ENCODE measurements at places on chromosomes 1 and 21.
A peak's percentile ranks its signal among the peaks of the same experiment; 100 is the strongest.

- H3K27me3 ChIP-seq = no peaks in the 10 kb centered on the region
- H3K4me3 ChIP-seq = no peak overlapping the region
- no peaks in the 10 kb centered on the region for H3K36me3 ChIP-seq
These were observed 746.5 kb upstream of the CHRM3 start for GRCh38 chr1:238639861-238640260.

DNA sequence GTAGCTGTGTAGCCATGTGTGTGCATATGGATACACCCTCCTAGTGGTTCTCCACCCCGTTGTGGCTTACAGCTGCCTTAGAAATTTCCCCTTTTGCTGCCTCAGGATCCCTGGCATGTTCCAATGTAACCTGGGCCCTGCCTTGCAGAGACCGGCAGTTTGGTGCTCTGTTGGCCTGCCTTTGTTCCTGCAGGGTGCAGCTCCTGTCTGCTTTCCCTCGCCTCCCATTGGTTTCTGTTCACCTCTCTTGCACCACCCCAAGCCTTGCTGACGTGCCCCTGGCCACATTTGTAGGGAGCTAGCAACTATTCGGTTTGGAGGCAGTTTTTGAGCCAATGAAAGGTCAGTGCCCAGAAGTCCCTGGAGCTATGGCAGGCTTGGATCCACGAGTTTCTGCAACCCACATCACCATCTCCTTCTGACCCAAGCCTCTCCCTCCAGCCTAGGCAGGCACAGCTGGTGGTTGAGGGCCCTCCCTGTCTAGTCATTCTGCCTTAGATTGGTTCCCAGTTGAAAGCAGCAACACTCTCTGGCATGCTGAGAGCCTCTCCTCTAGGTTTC, 54.9 kb downstream of the MAB21L3 start:
- no peaks in the 10 kb centered on the region for H3K36me3 ChIP-seq
- peaks cover 18% of the 10 kb centered on the region for H3K4me1 ChIP-seq
- no peak overlapping the region for H3K4me3 ChIP-seq
- no peak for DNase-seq

DNA sequence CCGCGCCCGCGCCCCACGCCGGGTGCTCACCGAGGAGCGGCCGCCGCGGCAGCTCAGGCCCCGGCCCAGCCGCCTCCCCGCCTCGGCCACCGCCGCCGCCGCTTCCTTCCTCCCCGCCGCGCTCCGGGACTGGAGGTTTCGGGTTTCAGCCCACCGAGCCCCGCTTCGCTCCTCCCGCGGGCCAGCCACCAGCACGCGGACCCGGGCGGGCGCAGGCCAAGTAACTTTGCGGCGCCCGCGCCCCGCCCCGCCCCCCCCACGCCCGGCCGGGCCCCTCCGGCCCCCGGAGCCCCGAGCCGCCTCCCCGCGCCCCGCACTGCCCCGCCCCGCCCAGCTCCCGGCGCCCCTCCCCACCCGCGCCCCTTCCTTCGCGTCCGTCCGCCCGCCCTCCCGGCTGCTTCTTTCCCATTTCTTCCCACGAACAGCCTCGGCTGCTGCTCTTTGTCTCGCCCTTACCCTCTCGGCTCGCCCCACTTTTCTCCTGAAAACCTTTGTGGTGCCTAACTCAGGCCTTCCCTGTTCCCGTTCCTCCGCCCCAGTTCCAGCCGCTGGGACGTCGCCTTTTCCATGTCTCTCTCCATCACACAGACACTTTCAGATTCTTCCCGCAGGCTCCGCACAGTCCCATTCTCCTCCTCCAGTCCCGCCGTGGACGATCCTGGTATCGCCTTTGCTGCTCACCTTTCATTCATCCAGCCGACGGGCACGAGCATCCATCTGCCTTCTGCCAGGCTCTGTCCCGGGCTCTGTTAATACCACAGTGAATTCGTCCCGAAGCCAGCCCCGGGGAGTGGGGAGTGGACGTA, at the start of gene GPR161:
Gene GPR161 (minus strand): TSS at position 222 of the 806 bp plus-strand sequence. CDS start 32,080 bp downstream, outside the sequence.
- H3K27ac ChIP-seq = peak within 1 kb of the TSS; percentile 84
- DNase-seq = peak; percentile 81
- H3K4me1 ChIP-seq = peaks cover 16% of the 10 kb centered on the region
- no peaks in the 10 kb centered on the region for H3K27me3 ChIP-seq
- H3K4me3 ChIP-seq = peak within 1 kb of the TSS; percentile 90

- no peak overlapping the region for H3K27ac ChIP-seq
- no peak overlapping the region for H3K4me3 ChIP-seq
- no peaks in the 10 kb centered on the region for H3K27me3 ChIP-seq
- no peaks in the 10 kb centered on the region for H3K36me3 ChIP-seq
- DNase-seq = no peak
These were observed 80.1 kb downstream of the LRRC53 start for GRCh38 chr1:74432325-74432724.

DNA sequence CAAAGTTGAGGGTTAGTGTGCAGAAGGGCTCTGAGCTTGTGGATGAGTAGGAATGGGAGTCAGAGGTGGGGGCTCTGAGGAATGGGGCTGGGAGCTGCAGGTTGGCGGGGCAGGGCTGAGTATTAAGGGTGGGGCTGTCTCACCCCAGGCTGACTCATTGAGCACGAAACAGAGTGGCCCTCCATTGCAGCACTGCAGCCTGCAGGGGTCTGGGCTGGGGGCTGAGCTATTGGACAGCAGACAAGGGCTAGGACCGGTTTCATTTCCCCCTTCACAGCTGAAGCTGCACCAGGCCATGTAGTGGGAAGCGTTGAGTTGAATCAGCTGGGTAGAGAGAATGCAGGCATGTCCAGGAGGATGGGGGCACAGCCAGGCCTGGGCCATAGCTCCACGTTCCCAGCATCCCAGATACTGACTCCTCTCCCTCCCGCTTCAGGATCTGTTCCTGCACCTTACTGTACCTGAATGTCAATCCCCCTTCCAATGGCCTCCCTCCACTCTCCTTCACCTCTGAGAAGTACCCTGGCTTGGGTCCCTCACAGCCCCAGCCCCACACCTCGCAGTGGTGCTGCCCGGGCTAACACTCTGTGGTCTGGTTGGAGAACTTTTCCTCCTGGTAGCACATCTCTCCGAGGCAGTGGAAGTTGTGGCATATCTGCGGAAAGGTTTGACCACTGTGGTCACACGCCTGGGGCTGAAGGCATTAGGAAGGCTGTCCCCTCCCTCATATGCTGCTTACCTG, 4.4 kb upstream of the INPP5B start:
- H3K27ac ChIP-seq = no peak overlapping the region
- H3K36me3 ChIP-seq = no peaks in the 10 kb centered on the region
- DNase-seq = peak; percentile 48
- H3K4me3 ChIP-seq = no peak overlapping the region

- H3K4me1 ChIP-seq = no peaks in the 10 kb centered on the region
- no peak overlapping the region for H3K27ac ChIP-seq
- H3K36me3 ChIP-seq = no peaks in the 10 kb centered on the region
- no peak for DNase-seq
These were observed 182.3 kb downstream of the KCTD3 start for GRCh38 chr1:215749414-215749813.

- peaks cover 87% of the 10 kb centered on the region for H3K4me1 ChIP-seq
- peak overlapping the region; percentile 39 for H3K4me3 ChIP-seq
- H3K36me3 ChIP-seq = peaks cover 16% of the 10 kb centered on the region
These were observed 12.2 kb downstream of the ADAMTSL4 start for GRCh38 chr1:150561254-150561973.

DNA sequence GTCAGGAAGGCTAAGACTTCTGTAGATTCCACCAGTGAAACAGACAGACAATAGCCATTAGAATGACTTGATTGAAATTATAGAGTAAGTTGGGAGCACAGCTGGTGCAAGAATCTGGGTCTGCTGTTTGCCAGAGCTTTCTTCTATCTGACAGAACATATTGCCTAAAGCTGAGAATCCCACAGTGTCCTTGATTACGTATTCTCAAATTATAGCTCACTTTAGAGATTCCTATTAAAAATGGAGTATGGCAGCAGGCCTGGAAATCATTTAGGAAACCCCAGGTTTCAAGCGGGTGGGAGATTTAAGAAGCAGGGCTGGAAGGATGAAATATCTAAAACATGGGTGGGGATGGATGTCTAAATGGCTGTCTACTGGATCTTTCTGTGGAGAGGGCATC, 639.7 kb upstream of the CXADR start:
- no peak for DNase-seq
- no peak overlapping the region for H3K4me3 ChIP-seq

- no peak overlapping the region for H3K4me3 ChIP-seq
- H3K4me1 ChIP-seq = peaks cover 10% of the 10 kb centered on the region
- no peak overlapping the region for H3K27ac ChIP-seq
These were observed 52.6 kb downstream of the PCNX2 start for GRCh38 chr1:233242827-233243483.

DNA sequence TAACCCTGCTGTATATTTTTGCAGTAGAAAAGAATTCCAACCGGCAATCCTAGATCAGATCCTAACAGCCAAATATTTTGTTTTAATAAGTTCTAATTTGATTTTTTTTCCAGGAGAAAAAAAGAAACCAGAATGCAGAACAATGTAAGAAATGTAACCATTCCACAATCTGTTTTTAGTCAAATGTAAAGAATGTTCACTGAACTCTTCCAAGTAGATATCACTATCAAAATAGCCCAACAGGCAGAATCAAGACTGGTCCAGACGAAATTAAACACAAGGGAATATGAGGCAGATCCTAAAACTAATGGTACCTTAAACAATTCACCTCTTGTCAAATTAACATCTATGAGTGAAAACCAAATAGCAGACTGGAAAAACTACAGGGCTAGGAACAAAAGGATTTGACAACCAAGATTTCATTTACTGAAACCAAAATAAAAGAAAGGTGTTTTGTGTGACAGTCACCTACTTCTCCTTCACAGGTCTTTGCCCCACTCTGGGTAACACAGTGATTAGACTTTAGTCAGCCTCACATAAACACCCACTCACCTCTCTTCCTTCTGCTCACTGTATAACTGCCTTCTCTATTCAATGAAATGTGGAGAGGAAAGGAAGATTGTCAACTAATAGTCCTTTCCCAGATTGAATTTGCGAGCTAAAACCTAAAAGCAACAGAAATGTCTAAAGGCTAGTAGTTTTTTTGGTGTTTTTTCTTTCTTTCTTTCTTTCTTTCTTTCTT, 137.9 kb downstream of the FAF1 start:
- no peak for DNase-seq
- no peaks in the 10 kb centered on the region for H3K27me3 ChIP-seq
- H3K4me3 ChIP-seq = no peak overlapping the region
- peaks cover 31% of the 10 kb centered on the region for H3K4me1 ChIP-seq
- no peaks in the 10 kb centered on the region for H3K36me3 ChIP-seq
- H3K27ac ChIP-seq = peak overlapping the region; percentile 51

DNA sequence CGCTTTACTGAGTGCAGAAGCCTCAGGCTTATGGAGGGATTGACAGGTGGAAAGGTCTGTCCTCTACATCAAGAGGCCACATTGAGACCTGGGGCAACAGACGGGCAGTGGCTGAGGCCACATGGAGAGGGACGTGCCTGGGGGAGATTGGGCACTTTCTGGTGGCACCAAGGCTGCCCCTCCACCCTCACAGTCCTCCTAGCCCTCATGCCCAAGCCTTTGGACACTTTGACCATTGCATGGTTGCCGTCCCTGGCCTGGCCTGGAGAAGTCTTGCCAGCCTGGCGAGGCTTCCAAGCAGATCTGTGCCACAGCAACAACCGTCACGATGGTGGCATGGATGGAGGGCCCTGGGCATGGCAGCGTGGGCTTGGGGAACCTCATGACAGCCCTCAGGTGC, 192.1 kb upstream of the VAMP3 start:
- no peaks in the 10 kb centered on the region for H3K27me3 ChIP-seq
- peak; percentile 52 for DNase-seq
- no peak overlapping the region for H3K4me3 ChIP-seq
- H3K27ac ChIP-seq = no peak overlapping the region
- no peaks in the 10 kb centered on the region for H3K36me3 ChIP-seq

GRCh38 chr1:20199403-20199802, 13.1 kb upstream of the PLA2G2C start:
- H3K27me3 ChIP-seq = no peaks in the 10 kb centered on the region
- H3K4me1 ChIP-seq = peaks cover 12% of the 10 kb centered on the region
- no peaks in the 10 kb centered on the region for H3K36me3 ChIP-seq
- no peak for DNase-seq
- no peak overlapping the region for H3K27ac ChIP-seq

DNA sequence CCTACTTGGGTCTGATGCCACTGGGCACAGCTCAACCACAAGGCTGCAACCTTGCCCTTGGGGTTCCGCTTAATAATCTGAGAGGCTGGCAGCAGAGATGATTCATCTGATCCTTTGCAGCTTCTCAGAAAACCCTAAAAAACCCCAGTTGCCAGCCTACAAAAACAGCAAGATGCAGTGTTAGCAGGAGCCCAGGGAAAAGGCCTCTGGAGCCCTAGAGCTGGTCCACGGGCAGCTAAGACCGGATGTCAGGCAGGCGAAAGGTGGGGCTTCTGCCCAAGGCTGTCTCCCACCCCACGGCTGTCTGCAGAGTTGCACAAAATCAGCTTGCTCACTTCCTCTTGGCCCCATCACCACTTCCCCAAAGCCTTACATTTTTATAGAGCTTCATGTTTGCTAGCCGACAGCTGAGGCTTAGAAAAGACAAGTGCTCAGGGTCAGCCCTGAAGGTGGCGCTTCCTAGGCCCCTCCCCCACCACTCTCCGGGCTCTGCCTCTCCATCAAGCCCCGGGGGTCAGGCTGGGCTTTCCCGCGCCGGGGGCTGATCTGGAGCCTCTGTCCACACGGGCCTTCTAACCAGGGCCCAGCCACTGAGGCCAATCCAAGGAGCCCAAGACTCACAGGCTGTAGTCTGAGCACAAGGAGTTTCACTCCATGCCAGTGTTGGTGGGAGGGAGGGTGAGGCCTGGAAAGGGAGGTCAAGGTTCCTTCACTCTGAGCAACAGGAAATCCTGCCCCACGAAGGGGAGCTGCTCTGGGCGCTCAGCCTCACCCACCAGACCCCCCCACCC, 4.2 kb upstream of the ADORA3 start:
- H3K36me3 ChIP-seq = no peaks in the 10 kb centered on the region
- peaks cover 74% of the 10 kb centered on the region for H3K4me1 ChIP-seq
- peak overlapping the region; percentile 93 for H3K27ac ChIP-seq
- DNase-seq = peak; percentile 89
- no peak overlapping the region for H3K4me3 ChIP-seq

DNA sequence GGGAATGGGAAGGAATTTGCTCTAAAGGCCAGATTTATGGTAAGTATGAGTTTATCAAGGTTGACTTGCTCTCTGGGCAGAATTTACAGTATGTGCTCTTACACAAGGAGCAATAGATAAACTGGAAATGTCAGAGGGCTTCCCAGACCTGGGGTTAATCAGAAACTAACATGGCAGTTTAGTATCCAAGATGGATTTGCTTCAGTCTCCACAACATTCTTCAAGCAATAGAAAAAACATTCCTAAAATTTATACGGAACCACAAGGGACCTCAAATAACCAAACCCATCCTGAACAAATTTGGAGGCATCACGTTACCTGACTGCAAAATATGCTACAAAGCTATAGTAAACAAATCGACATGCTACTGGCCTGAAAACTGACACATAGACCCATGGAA, 606.7 kb upstream of the CHRM3 start:
- no peaks in the 10 kb centered on the region for H3K27me3 ChIP-seq
- no peak overlapping the region for H3K27ac ChIP-seq
- DNase-seq = no peak
- no peaks in the 10 kb centered on the region for H3K36me3 ChIP-seq
- no peak overlapping the region for H3K4me3 ChIP-seq
